GM23248 (cell line): ENCODE measurements at places on chromosomes 12 and 14.
A peak's percentile ranks its signal among the peaks of the same experiment; 100 is the strongest.

DNA sequence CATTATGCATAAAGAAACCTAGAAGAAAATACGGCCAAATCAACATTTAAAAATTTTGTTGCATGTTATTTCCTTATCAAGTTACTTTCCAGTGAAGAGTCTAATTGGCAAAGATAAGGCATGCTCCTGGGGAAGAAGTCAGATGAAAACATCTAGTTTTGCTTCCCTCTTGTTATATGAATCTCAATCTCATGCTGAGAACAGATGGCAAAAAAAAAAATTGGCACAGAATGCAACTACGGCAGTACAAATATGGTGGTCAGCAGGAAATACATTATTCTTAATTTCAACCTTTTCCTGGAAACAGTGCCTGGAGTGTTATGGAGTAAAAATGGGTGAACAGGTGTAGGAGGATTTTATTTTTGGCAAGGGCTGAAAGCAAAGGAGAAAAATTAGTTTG, 32.8 kb downstream of the HECTD4 start:
- DNase-seq: no peak

DNA sequence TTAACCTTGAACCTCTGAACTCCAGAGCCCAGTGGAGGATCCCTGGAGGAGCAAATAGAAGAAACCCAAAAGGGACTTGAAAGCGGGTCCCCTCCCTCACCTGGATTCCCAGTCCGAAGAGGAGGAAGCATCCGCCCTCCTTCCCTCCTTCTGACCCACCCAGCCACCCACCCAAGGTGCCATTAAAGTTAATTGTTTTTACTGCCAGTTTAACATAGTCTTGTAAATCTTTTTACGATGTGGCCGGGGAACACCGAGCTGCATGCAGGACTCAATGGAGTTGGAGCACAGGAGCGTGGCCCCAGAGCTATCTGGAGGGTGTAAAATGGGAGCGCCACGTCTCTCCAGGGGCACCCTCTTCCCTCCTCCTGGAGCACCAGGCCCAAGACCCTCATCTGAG, 49.9 kb upstream of the TBX3 start:
- DNase-seq: no peak

- DNase-seq: no peak
Observed at GRCh38 chr12:126107659-126108058, 1042.4 kb downstream of the AACS start.

DNA sequence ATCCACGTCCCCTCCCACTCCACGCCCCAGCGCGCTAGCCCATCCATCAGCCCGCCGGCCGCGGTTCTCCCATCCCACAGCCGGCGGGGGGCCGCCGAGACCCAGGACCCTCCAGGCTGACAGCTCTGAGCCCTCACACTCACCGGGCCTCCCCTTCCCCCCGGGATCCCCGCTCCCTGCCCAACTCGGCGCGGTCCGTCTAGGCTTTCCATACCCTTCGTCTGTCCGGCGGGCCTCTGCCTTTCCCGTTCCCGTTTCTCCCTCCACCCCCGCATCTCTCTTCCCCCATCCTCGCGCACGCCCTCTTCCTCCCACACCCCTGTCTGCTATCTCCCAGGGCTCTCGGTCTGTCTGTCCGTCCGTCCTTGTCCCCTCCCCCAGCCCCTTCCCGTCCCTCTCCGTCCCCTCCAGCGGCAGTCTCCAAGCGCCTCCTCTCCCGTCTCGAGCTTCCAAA, 726 bp downstream of the ZFHX2 start:
- DNase-seq: peak; percentile 45

- peak; percentile 80 for DNase-seq
Observed at GRCh38 chr14:56172571-56172971, 54.4 kb downstream of the PELI2 start.

DNA sequence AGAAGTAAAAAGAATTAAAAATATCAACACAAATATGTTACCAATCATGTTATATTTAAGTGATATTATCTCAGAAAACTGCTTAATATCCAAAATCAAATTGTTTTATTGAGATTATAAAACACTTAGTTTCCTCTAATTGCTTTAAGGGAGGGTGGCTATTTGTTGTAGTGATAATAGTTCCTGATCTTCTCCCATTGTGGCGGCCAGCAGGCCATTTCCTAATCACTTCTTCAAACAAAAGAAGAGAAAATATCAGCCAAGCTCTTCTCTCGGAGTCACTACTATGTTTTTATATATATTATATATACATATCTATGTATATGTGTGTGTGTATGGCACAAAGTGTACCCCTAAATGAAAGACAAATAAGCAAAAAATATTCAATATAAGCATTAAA, 31.5 kb downstream of the ERO1A start:
- DNase-seq: no peak
